ENCODE measurements at places on chromosomes 6 and 20. TPM values are rescaled to one million over a fixed set of nuclear protein-coding genes. Genes with fewer than 3 reads are reported as not detected.

GRCh38 chr6:48037946-48038345 is 73.1 kb downstream of the PTCHD4 start:
- no peaks in the 10 kb centered on the region for H3K27me3 ChIP-seq
- no peak overlapping the region for H3K27ac ChIP-seq
- no peaks in the 10 kb centered on the region for H3K4me1 ChIP-seq
- H3K36me3 ChIP-seq, result no peaks in the 10 kb centered on the region
- H3K4me3 ChIP-seq, result no peak overlapping the region

- peak overlapping the region; percentile 35 for H3K27ac ChIP-seq
- H3K36me3 ChIP-seq, result peaks cover 2% of the 10 kb centered on the region
- H3K27me3 ChIP-seq, result no peaks in the 10 kb centered on the region
- peaks cover 23% of the 10 kb centered on the region for H3K4me1 ChIP-seq
- DNase-seq, result peak; percentile 82
- peak overlapping the region; percentile 68 for H3K4me3 ChIP-seq
Observed at GRCh38 chr6:40285996-40286395, 301.2 kb downstream of the LRFN2 start.

DNA sequence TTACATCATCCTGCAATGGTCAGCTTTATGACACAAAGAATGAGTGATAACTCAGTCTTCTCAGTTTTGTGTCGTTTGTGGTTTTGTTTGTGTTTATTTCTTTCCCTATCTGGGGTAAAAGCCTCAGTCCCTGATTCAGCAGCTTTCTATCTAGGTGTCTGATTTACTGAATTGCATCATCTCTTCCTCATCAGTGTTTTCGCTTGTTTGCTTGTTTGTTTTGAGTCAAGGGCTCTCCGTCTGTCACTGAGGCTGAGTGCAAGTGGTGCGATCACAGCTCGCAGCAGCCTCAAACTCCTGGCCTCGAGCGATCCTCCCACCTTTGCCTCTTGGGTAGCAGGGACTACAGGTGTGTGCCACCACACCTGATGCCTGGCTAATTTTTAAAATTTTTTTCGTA is 548.9 kb downstream of the PRKN start:
- no peak overlapping the region for H3K27ac ChIP-seq
- no peak for DNase-seq
- no peaks in the 10 kb centered on the region for H3K27me3 ChIP-seq

Gene PACSIN1
- total RNA-seq, result 7.0 TPM

DNA sequence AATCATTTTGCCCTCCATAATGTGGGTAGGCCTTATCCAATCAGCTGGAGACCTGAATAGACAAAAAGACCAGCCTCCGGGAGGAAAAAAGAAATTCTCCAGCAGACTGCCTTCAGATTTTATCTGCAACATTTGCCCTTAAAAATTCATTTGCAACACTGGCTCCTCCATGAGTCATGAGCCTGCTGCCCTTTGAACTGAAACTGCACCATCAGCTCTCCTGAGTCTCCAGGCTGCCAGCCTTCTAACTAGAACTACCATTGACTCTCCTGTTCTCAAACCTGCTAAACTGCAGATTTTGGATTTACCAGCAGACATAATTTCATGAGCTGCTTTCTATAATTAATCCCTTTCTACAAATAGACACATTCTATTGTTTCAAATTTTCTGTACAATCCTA is 223.9 kb upstream of the THEMIS start:
- H3K27ac ChIP-seq, result no peak overlapping the region
- no peak overlapping the region for H3K4me3 ChIP-seq
- no peaks in the 10 kb centered on the region for H3K36me3 ChIP-seq
- no peaks in the 10 kb centered on the region for H3K4me1 ChIP-seq
- no peaks in the 10 kb centered on the region for H3K27me3 ChIP-seq

DNA sequence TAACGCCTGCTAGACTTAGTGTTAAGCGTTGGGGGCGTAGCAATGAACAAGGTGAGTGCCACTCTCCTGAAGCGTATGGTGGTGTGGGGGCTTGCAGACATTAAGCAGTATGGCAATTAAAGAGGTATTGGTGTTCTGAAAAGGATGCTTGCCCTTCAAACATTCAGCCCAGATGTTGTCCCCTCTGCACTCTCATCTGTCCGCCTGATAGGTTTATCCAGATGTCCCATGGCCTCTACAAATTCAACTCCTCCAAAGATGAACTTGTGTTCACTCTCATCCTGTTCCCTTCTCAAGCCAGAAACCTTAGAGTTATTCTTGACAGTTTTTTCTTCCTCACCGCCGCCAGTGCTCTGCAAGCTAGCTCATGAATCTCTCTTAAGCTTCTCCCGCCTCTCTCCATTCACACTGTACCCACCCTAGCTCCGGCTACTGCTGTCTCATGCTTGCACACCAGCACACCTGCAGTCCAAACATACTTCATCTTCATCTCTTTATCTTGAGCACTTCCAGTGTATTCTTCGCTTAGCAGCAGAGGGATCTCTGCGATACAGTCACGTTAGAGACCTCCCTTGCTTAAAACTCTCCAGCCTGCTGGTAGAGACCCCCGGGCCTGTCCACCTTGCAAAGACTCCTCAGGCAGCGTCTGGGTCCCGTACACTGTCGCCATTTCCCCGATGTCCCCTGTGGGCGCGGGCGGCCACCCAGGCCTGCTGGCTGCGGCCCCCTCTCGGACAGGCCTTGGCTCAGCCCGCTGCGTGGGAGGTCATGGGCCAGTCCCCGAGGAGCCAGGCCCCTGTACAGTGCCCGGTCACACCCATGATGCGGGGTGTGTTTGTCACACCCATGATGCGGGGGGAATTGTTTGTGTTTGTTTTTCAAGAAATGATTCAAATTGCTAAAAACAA is 962 bp downstream of the DDX27 start:
- H3K36me3 ChIP-seq, result peaks cover 42% of the 10 kb centered on the region
- no peak overlapping the region for H3K27ac ChIP-seq
- no peaks in the 10 kb centered on the region for H3K4me1 ChIP-seq
- DNase-seq, result no peak
- peak overlapping the region; percentile 97 for H3K4me3 ChIP-seq
- no peaks in the 10 kb centered on the region for H3K27me3 ChIP-seq

- no peaks in the 10 kb centered on the region for H3K27me3 ChIP-seq
- peaks cover 24% of the 10 kb centered on the region for H3K36me3 ChIP-seq
- H3K27ac ChIP-seq, result no peak overlapping the region
- DNase-seq, result no peak
- H3K4me1 ChIP-seq, result no peaks in the 10 kb centered on the region
- H3K4me3 ChIP-seq, result no peak overlapping the region
Observed at GRCh38 chr6:63716169-63716568, 80.6 kb downstream of the PHF3 start.

Gene B3GAT2
- 0.24 TPM for total RNA-seq

GRCh38 chr6:3546121-3546520 is 89.3 kb upstream of the SLC22A23 start:
- no peak overlapping the region for H3K27ac ChIP-seq
- H3K4me1 ChIP-seq, result no peaks in the 10 kb centered on the region
- DNase-seq, result no peak
- no peak overlapping the region for H3K4me3 ChIP-seq
- H3K27me3 ChIP-seq, result no peaks in the 10 kb centered on the region

Gene RBBP8NL
- 0.28 TPM for total RNA-seq

- H3K27ac ChIP-seq, result no peak overlapping the region
- peaks cover 7% of the 10 kb centered on the region for H3K36me3 ChIP-seq
- H3K27me3 ChIP-seq, result peaks cover 21% of the 10 kb centered on the region
- peak overlapping the region; percentile 88 for H3K4me3 ChIP-seq
Observed at GRCh38 chr6:132399376-132400074, 1.8 kb downstream of the MOXD1 start.

Gene OR2B6
- not detected for total RNA-seq

DNA sequence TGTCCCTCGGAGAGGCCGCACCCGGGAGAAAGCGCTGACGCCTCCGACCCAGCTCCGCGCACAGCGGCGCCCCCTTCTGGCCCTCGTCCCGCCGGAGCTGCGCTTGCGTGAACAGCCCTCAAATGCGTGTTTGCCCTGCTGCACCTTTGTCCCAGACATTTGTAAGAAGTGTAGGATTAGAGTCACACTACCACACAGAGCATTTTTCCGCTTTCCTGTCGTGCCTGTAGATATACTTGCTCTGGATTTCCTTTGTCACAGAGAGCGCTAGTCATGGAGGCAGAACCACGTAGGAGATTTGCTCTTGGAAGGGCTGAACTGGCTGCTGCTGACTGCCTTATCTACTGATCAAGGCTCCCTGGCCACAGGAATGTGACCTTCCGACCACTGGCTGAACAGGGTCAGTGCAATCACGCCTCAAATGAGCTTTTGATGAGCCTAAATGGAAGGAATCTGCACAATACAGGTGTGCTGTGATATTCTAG is 62.3 kb downstream of the PAX1 start:
- DNase-seq, result peak; percentile 82
- H3K27ac ChIP-seq, result no peak overlapping the region
- no peaks in the 10 kb centered on the region for H3K4me1 ChIP-seq
- no peaks in the 10 kb centered on the region for H3K36me3 ChIP-seq
- no peaks in the 10 kb centered on the region for H3K27me3 ChIP-seq

DNA sequence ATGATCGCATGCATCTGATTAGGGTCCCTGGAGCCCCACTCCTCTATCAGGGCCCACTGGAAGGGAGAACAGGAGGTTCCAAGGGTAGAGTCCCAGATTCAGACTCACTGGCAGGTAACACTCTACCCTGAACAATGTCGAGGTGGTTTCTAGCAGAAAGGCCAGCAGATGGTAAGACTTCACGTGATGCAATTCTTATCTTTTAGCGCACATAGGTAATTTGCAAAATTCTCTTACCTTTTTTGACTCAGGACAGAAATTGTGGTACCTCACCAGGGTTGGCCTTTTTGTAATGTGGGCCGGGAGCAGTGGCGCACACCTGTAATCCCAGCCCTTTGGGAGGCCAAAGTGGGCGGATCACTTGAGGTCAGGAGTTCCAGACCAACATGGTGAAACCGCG is 228.1 kb upstream of the JARID2 start:
- no peak for DNase-seq
- peaks cover 1% of the 10 kb centered on the region for H3K4me1 ChIP-seq
- peaks cover 12% of the 10 kb centered on the region for H3K36me3 ChIP-seq

- no peak for DNase-seq
- no peaks in the 10 kb centered on the region for H3K27me3 ChIP-seq
- H3K4me1 ChIP-seq, result no peaks in the 10 kb centered on the region
Observed at GRCh38 chr20:39716796-39717341, 754.7 kb downstream of the DHX35 start.

Gene TPX2
- 161 TPM for total RNA-seq

Gene LPA
- 0.15 TPM for total RNA-seq

Gene CDSN
- total RNA-seq, result not detected

- no peak for DNase-seq
- no peak overlapping the region for H3K27ac ChIP-seq
- peaks cover 6% of the 10 kb centered on the region for H3K4me1 ChIP-seq
- peaks cover 66% of the 10 kb centered on the region for H3K27me3 ChIP-seq
- H3K4me3 ChIP-seq, result no peak overlapping the region
- H3K36me3 ChIP-seq, result no peaks in the 10 kb centered on the region
Observed at GRCh38 chr20:36096435-36096834, 58.1 kb upstream of the EPB41L1 start.

Gene KCNK5
- total RNA-seq, result 31.8 TPM

Gene CD24
- total RNA-seq, result 1,551 TPM

Gene TRIM40
- total RNA-seq, result not detected

Gene RFX6
- not detected for total RNA-seq

DNA sequence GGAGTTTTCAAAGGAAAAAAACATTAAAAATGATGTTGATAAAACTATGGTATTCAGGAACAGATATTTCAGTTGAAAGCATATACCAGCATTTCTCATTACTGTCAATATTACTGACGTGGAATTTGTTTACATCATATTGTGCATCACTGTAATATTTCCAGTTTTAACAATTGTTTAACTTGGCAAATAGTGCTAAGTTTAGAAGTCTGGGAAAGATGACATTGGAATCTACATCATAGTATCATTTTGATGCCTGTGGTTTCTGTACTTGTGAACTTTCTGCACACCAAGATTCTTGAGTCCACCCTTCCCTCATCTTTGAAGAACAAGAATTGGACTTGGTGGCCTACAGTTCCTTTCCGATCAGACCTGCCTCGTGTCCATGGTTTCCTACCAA is 98.1 kb downstream of the RALGAPA2 start:
- no peak overlapping the region for H3K27ac ChIP-seq
- DNase-seq, result no peak
- H3K4me3 ChIP-seq, result no peak overlapping the region
- H3K27me3 ChIP-seq, result no peaks in the 10 kb centered on the region

DNA sequence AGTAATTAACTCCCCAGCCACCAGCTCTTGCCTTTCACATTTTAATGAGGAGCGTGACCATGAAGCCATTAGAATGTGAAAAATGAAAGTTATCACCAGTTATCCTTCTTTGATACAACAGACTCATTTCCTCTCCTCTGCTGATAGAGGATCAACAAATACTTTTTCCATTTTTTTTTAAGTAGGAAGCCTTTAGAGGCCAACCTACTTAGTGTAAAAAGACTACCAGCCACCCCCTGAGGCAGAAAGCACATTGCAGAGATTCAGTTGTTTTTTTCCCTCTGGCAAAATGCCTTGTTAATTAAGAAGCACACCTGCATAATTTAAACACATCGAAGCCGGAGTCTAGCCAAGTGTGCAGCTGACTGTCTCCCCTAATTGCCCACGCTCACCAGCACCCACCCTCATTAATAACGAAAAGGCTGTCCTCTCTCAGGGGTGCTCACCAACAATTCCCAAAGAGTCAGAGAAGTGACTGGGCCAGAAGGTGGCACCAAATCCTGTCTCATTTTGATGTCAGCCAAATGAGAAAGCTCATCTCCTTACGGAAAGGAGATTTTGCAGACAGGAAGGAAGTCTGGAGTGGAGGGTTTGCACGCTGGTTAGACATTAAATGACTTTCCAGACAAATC is 60.9 kb upstream of the MC3R start:
- H3K27ac ChIP-seq, result no peak overlapping the region
- peak; percentile 50 for DNase-seq
- H3K27me3 ChIP-seq, result no peaks in the 10 kb centered on the region
- no peak overlapping the region for H3K4me3 ChIP-seq
- no peaks in the 10 kb centered on the region for H3K4me1 ChIP-seq

GRCh38 chr20:58361481-58362205 is 27.4 kb upstream of the VAPB start:
- peaks cover 12% of the 10 kb centered on the region for H3K36me3 ChIP-seq
- DNase-seq, result no peak
- H3K27me3 ChIP-seq, result no peaks in the 10 kb centered on the region
- H3K27ac ChIP-seq, result no peak overlapping the region

- H3K27ac ChIP-seq, result no peak overlapping the region
- no peak overlapping the region for H3K4me3 ChIP-seq
- no peaks in the 10 kb centered on the region for H3K4me1 ChIP-seq
- no peaks in the 10 kb centered on the region for H3K36me3 ChIP-seq
- H3K27me3 ChIP-seq, result no peaks in the 10 kb centered on the region
Observed at GRCh38 chr6:125931733-125932450, 24.7 kb upstream of the HINT3 start.

Gene HCK
- 1.8 TPM for total RNA-seq

DNA sequence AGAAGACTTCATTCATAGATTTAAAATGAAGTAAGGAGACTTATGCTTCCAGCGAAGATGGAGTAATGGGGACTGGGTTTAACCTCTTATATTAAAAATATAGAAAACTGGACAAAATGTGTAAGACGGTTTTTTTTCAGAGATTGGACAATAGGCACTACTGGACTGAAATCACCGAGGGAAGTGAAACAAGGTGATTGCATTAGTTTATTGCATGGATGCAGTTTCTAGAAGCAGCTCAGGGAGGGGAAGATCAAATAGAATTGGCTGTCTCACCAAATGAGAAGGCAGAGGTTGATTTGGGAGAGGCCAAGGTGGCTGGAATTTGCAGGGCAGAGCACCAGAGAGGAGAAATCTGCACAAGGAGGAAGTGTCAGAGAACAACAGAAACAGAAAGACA is 162.6 kb downstream of the DNAH8 start:
- 0 out of 2 replicates have a peak, but pooled peaks cover 3% of the 10 kb centered on the region for H3K4me1 ChIP-seq
- H3K27me3 ChIP-seq, result no peaks in the 10 kb centered on the region
- DNase-seq, result no peak
- H3K36me3 ChIP-seq, result no peaks in the 10 kb centered on the region
- no peak overlapping the region for H3K27ac ChIP-seq

Gene LY6G6D
- not detected for total RNA-seq

Measured in H9 (cell line).